Endothelial cell (in vitro differentiated cells): ENCODE measurements at places on chromosomes 11 and 22.

DNA sequence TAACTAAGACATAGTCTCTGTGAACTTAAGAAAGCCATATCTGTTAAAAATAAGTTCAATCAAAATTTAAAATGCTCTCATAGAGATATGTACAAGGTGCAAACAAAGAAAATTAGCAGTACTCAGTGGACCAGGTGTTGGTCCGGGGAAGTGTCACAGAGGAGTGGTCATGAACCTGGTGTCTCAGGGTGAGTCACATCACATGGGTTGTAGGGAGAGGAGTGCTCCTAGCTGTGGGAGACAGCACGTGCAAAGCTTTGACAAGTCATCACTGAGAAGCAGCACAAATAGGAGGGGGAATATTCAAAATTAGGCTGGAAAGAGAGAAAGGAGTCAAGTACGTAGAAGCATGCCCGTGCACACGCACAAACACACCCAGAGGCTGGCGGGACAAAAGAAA lies 438.1 kb downstream of the NTM start:
- DNase-seq, result no peak

DNA sequence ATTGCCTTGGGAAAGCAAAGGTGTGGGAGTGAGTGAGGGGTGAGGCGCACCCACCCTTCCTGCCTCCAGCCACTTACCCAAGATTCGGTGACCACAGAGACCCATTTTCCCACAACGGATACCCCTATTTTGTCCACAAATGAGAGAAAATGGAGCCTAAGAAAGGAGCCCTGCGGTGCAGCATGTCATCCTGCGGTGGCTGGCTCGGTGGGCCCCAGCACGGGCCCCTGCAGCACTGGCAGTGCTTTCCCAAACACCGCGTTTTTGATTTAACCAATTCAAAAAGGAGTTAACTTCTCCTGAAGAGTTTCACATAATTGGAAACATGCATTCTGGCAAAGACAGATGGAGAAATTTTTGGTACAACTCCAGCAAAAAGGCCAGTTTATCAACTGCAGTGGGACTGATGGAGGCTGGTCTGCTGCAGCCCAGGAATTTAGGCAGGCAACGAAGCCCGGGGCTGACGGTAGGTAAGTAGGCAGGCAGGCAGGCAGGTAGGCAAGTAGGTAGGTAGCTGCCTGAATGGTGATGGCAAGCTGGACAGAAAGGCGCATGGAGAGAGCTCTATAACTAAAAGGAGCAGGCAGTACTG lies 84.2 kb downstream of the FDX1 start:
- no peak for DNase-seq

DNA sequence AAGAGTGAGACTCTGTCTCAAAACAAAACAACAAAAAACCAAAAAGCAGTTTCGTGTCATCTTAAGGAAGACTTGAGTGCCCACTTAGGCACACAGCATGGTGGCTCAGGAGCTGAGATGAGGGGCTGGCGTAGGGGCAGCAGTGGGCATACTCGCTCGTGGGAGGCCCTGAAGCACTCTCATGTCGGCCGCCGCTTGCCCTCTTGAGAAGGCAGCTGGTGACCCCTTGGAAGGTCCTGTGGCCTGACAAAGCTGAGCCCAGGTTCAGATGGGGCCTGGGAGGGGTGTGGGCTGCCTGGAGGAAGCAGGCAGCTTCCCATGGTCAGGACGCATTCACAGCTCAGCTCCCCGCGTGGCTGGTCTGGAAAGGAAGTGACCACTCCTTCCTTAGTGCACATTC lies 15.0 kb downstream of the MUC5B start:
- DNase-seq, result no peak

DNA sequence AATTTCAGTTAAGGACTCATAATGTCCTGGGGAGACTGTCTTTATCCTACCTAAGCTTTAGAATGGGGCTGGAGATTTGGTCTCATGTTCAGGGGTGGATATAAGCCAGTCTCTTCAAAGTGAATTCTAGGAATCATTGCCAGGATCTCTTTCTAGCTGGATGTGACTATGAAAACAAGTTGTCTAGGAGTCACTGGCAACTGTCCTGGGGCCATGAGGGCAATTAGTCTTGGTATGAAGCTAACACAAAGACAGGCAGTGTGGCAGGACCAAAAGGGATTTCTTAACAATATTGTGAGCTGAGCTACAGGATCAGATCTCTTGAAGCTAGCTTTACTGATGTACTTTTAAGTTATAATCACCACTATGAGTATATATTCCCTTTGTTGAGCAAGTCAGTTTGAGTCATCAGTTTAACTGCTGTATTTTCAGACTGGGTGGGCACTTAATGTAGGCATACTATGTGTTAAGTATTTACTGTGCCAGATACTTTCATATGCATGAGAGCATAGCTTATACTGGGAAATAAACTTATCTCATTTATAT lies 390.0 kb upstream of the CCDC90B start:
- DNase-seq, result no peak

DNA sequence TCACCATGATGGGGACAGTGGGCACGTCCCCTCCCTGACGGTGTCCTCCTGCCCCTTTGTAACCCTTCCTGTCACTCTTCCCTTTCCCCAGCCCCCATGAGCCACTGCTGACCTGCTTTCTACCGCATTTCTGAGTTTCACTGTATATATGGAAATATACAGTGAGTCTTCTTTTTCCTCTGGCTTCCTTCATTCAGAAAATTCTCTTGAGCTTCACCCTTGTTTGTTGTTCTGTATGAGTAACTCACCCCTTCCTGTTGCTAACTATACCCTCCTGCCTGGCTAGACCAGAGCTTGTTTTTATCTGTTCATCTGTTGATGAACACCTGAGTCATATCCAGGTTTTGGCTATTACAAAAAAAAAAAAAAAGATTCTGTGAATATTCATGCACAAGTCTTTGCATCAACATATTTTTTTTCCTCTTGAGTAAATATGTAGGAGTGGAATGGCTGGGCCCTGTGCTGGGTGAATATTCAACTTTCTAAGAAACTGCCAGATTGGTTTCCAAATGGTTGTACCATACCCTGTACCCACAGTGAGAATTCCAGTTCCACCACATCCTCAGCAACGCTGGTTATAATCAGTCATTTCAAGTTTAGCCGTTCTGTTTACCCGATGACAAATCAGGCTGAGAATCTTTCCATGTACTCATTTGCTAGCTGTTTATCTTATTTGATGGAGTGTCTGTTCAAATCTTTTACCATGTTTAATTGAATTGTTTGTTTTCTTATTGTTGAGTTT lies 62.0 kb downstream of the IGF2 start:
- DNase-seq, result no peak
